ENCODE measurements at places on chromosomes 5 and 9.

GRCh38 chr5:151743530-151743929 is 14.9 kb downstream of the ATOX1 start:
- no peak for DNase-seq

- no peak for DNase-seq
These were observed 6.8 kb downstream of the SYK start for GRCh38 chr9:90808398-90808797.

- DNase-seq: no peak
These were observed 6.0 kb downstream of the KIAA1191 start for GRCh38 chr5:176355400-176356178.

- no peak for DNase-seq
These were observed 92.8 kb downstream of the CAVIN4 start for GRCh38 chr9:100670719-100671118.

- no peak for DNase-seq
These were observed 29.2 kb downstream of the KLF4 start for GRCh38 chr9:107460153-107461023.

GRCh38 chr5:32297181-32298058 is 15.3 kb downstream of the MTMR12 start:
- no peak for DNase-seq

- no peak for DNase-seq
These were observed 607 bp downstream of the UHRF2 start for GRCh38 chr9:6413365-6414246.

- DNase-seq: no peak
These were observed 26.4 kb upstream of the F2R start for GRCh38 chr5:76689321-76690036.

DNA sequence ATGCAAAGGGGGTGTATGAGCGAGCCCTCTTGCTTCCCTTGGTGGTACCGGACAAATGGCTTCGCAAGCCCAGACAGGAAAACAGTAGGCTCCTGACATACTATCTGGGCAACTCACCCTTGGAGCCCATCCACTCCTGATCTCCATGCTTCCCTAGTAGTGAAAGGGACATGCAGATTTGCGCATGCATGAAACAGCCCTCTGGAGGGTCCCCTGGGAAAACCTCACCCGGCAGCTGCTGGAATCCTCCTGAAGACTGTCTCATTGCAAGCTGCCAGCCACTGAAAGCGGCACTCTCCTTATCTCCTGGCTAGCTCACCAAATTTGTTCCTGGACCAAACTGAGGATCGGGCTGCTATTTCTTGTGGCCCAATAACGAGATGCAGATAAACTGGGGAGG is 10.2 kb downstream of the ZNF169 start:
- no peak for DNase-seq

DNA sequence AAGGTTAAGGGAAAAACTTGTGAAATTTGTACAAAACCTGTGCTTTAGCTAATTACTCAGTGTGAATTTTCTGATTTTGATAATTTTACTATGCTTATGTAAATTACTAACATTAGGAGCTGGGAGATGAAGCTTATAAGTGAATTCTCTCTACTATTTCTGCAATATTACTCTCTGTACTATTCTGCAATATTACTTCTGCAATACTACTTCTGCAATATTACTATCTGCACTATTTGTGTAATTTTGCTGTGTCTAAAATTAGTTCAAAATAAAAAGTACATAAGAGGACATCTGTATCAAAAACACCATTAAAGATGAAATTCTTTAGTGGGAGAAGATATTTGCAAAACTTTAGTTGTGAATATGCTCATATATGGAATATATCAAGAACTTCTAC is 62.9 kb downstream of the C9 start:
- DNase-seq: no peak

- DNase-seq: no peak
These were observed 20.8 kb upstream of the ADRB2 start for GRCh38 chr5:148805326-148806290.

- no peak for DNase-seq
These were observed 20.4 kb downstream of the SLC25A25 start for GRCh38 chr9:128088253-128088945.

- no peak for DNase-seq
These were observed 190.2 kb downstream of the CACNA1B start for GRCh38 chr9:138067613-138068367.

GRCh38 chr9:20962536-20963225 is 68.8 kb downstream of the HACD4 start:
- no peak for DNase-seq

GRCh38 chr5:72723581-72723980 is 92.9 kb upstream of the TNPO1 start:
- DNase-seq: no peak

- no peak for DNase-seq
These were observed 304.0 kb downstream of the PRELID2 start for GRCh38 chr5:145531038-145531734.

DNA sequence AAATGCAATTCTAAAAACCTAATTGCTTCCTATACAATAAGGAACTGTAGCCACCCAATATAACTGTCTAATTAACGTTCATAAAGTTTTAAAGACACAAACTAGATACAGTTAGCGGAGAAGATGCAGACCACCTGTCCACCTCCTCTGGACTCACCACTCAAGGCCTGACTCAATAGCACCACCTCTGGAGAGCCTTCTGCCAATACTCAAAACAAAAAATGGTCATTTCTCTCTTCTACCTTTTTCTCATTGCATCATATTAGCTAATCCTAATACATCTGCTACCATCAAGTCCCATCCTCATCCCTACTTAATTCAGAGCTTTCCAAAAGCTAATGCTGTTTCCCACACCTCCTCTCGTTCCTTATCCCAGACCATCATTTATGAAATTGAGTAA is 159.9 kb downstream of the MLLT3 start:
- DNase-seq: no peak

- DNase-seq: no peak
These were observed 7.1 kb upstream of the PCA3 start for GRCh38 chr9:76756941-76757673.

- DNase-seq: no peak
These were observed 308.1 kb upstream of the GRAMD2B start for GRCh38 chr5:126115059-126115629.

DNA sequence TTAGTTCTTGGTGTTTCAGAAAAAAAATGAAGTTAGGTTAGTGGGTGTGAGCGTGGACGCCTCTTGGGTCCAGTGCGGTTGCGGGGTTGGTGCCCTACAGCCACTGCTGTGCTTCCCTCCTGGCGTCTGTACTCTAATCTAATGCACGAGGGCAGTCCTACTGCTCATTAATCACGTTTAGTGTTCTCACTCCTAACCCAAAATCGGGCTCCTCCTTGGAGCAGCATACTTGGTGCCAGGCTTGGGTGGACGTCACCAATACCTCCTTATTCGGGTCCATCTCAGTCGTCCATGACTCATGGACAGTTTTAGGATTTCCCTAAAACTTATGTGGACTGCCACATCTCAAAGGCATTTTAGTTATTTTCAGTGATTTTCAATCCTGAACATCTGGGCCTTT is 41.6 kb downstream of the TRIO start:
- DNase-seq: peak; percentile 82

DNA sequence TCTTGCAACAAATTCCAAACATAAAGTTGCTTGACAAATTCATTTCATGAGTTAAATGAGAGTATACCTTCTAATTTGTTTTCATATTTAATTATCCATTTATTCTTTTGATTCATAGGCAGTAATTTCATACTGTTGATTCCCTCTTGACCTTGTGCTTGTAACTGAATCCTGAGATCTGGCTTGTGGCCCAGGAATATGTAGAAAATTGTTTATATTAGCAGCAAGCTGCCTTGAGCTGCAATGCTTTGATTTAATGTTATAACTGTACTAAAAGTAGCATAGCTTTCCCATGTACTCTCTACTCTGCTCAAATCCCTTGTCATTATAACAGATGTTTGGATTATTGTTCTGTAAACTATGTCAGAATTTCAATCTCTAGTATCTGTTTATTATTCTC is 780.7 kb downstream of the NR2F1-AS1 start:
- DNase-seq: no peak

GRCh38 chr9:4155221-4156026 is 144.4 kb downstream of the GLIS3 start:
- DNase-seq: no peak

GRCh38 chr9:106468431-106468830 is 394.5 kb upstream of the ZNF462 start:
- DNase-seq: no peak

GRCh38 chr5:135821061-135821801 is 13.2 kb upstream of the SLC25A48 start:
- DNase-seq: no peak

- DNase-seq: no peak
These were observed 7.4 kb downstream of the COX7C start for GRCh38 chr5:86625148-86625547.

- DNase-seq: no peak
These were observed 14.1 kb downstream of the MAN2A1 start for GRCh38 chr5:109703829-109704228.

- DNase-seq: peak; percentile 69
These were observed 203.8 kb downstream of the SNCAIP start for GRCh38 chr5:122515709-122516431.

- peak; percentile 33 for DNase-seq
These were observed 4.4 kb upstream of the EXOC3 start for GRCh38 chr5:438481-438981.

GRCh38 chr9:110027671-110028081 is 180.3 kb downstream of the C9orf152 start:
- no peak for DNase-seq

DNA sequence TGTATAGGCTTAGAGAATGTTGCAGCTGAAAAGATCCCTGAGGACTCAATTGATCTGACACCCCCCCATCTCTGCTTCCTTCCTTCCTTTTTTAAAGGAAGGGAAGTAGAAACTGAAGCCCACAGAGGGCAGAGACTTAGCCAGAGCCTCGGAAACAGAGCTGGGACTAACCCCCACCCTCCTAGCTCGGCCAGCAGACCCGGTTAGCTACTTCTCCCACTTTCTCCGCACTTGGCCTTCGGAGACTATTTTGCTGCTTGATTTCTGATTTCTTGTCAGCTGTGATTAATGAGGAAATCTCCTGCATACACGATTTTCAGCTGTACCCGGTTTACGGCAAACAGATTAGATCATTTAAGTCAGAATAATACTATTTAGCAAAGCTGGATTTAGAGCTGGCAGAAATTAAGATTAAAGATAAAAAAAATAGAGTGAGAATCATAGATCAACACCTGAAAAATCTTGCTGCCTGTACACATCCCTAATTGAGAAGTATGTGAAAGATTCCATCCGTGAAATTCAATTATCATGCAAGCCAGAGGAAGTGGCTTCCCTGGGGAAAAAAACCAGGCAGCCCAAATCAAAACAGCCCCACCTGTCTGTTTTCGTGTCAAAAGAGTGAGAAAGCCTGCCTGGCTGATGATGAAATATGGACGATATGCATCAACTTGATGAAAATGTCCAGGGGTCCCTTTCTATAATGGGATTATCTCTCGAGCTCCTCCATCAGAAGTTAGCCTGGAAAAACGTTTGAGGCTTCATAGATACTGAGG is 159.5 kb upstream of the SHB start:
- DNase-seq: no peak

GRCh38 chr5:171667341-171668096 is 118.1 kb upstream of the SMIM23 start:
- DNase-seq: no peak

DNA sequence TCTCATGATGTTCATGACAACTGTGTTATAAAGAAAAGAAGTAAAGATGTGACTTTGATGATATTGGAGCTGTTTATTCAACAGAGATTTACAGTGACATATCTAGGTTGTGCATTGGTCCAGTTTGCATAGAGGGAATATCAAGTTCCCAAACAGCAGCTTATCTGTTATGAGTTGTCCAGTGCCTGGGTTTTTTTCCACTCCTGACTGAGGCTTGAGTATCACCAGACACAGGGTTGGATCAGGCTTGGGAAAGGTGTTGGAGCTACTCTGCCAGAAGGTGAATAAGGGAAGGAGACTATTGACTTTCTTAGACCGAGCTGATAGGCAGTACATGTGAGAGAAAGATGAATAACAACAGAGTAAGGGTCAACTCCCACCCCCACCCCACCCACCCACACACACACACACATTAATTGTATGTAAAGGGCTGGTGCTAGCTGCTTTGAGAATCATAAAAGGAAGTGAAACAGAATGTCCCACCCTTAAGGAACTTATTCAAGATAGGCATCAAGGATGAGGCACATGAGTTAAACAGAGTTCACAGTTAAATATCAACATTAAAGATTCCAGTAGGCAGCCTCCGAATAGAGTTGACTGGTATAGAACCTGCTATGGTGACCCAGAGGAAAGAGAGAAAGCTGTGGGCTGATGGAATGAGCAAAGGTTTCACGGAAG is 33.0 kb upstream of the RASGRF2 start:
- DNase-seq: no peak

- no peak for DNase-seq
These were observed 70.1 kb upstream of the PPP2R2B start for GRCh38 chr5:146948666-146949065.

DNA sequence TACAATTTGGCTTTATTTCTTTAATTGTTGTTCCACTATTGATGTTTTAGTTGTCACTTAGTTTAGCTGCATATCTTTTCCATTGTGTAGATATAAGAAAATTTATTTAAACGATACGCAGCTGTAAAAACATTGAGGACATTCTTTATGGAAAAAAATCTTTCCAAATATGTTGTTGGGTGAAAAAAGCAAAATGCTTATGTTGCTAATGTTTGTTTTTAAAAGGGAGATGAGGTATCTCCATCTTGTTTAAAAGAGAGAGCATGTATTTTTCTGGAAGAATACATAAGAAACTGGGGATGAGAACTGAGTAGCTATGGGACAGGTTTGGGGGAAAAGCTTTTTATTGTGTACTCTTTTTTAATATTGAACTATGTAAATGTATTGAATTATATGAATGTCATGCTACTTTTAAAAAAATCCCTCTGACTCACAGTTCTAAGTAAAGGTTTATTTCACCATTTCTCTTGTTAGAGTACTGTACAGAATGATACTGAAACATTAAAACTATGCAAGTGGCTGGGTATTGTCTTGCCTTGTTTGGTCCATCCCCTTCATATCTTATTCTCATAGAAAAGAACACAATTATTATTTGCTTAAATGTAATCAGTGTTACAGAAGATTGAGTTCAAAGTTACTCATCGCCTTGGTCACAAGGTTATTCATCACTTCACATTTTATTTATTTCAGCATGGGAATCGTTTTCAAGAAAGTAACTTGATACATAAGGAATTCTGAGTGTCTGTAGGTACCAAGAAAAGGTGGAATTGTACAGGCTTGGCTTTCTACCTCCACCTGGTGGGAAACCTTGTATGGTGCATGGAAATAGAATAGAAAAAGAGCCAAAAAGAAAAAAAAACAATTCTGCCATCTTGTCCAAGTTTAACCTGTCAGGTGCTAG is 85.8 kb downstream of the RIC1 start:
- no peak for DNase-seq
